GM18507 (cell line): ENCODE measurements at places on chromosomes 3 and 15.

- no peak for DNase-seq
Observed at GRCh38 chr3:64870876-64871646, 183.3 kb upstream of the ADAMTS9 start.

GRCh38 chr15:44656298-44656697, 7.2 kb downstream of the SPG11 start:
- DNase-seq = no peak

- no peak for DNase-seq
Observed at GRCh38 chr3:37718632-37719031, 143.0 kb upstream of the CTDSPL start.

GRCh38 chr3:43000387-43000786, 21.3 kb downstream of the GASK1A start:
- no peak for DNase-seq

DNA sequence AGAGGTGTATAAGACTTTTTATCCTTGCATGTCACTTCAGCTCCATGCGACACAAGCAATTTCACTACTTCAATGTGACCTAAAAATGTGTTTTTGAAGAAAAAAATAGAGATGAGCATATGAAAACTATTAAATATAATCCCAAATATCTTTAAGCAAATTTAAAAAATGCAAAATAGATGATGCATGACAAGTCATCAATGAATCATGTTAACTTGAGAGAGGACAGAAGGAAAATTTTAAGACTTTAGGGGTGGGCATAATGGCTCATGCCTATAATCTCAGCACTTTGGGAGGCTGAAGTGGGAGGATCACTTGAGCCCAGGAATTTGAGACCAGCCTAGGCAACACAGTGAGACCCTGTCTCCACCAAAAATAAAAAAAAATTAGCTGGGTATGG, 73.3 kb downstream of the ANKRD28 start:
- DNase-seq = no peak

DNA sequence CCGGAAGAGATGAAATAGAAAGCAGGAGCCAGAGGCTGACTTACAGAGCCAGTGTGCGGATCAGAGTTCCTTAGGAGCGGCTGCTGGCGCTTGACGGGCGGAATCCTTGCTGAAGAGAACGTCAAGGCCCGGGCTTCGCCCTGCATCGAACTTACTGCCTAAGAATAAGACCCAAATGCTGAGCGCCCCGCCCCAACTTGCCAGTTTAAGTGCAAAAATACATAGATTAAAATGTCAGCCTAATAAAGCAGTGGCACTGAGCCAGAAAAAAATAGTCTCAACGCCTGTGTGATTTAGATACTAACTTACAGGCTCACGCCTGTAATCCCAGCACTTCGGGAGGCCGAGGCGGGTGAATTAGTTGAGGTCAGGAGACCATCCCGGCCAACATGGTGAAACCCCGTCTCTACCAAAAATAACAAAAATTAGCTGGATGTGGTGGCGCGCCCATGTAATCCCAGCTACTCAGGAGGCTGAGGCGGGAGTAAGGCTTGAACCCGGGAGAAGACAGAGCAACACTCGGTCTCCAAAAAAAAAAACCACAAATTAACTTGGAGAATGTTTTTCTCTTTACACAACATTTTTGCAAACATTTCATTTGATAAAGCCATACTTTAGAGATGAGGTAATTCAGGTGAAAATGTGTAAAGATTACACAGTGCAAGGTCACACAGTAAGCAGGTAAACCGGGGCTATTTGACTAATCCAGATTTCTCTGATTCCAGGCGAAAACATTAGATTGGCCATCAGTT, 1.2 kb upstream of the UBP1 start:
- DNase-seq = no peak

GRCh38 chr3:119508172-119508845, 10.0 kb downstream of the TIMMDC1 start:
- no peak for DNase-seq

DNA sequence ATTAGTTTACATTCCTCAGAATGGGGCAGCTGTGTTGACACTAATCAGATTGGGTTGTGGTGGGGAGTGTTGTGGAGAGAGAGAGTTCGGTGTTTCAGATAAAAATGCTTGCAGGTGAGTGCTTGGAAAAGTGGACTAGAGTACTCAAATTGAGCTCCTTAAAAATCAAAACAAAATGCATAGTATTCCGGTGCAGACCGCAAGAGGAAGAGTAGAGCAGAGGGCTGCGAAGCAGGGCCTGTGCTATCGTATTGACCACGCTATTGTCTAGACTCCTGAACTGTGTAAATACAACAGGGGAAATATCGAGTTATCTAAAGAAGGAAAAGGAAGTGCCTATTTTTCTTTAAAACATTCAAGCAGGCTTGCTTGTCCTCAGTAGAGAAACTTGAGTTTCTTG, 159.5 kb downstream of the TP63 start:
- no peak for DNase-seq

DNA sequence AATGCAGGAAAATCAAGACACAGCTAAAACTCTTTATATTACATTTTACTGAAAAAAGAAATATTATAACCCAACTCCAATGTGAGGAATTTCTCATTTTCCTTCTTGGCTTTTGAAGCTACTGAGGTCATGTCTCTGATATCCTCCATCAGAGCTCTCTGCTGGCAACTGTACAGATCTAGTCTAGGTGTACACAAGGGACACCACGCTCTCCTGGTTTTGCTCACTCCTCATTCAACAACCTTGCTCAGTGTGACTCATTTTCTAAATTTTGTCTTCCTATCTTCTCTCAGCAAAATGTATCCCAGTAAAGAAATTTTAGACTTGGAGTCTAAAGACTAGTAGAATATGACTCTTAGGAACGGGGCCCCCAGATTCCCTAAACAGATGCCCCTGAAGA, 144.3 kb downstream of the KCNMB2 start:
- no peak for DNase-seq

GRCh38 chr3:25469558-25469957, 41.5 kb downstream of the RARB start:
- no peak for DNase-seq

- no peak for DNase-seq
Observed at GRCh38 chr15:69032031-69032430, 17.5 kb downstream of the NOX5 start.

- DNase-seq = no peak
Observed at GRCh38 chr15:38046257-38047051, 112.0 kb downstream of the TMCO5A start.

- no peak for DNase-seq
Observed at GRCh38 chr3:152293347-152294006, 24.7 kb downstream of the MBNL1 start.

DNA sequence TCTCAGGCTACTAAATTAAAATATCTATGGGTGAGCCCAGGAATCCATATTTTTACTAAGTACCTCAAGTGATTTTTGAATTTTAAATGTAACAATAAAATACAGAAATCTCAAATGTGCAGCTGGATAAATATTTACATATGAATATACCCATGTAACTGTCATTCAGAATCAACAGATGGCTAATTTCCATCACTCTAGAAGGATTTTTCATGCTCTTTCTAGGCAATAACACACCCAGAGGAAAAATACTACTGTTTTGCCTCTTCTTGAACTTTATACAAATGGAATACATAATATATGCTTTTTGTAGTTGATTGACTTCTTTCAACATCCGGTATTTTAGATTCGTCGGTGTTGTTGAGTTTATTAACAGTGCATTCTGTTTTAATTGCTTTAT, 601.3 kb upstream of the NECTIN3 start:
- DNase-seq = no peak

DNA sequence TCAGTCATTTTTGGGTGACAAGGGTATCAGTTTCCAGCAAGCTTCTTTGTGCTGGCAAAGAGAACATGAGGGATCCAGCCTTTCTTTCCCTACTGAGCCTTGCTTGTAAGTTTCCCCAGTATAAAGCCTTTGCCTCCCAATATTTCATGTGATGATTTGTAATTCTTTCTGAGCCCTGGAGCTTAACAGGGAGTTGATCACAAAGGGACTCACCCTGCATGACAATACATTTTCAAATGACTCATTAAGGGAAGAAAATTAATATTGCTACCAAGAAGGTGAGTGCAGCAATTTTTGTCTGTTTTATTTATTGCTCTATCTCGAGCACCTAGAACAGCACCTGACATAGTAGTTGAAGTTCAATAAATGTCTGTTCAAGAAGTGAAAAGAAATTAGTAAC, 27.7 kb downstream of the OXSM start:
- DNase-seq = no peak

GRCh38 chr15:47750740-47751262, 33.5 kb downstream of the SEMA6D start:
- no peak for DNase-seq

DNA sequence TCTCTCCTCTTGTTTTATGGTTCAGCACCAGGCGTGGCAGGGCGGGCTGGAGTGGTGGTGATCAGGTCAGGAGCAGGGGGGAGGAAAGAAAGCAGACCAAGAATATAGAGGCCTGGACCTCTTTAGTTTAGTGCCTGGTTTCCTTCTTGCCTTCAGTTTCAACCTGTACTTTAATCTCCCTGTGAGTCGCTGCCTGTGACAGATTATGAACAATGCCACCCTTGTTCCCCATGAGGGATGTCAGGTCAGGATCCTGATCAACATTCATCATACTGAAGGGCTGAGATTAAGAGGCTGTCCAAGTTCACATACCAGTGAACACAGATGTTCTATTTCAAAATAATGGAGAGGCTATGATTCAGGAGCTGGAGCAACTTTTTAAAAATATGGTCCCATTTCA, 11.4 kb downstream of the ENTPD3 start:
- no peak for DNase-seq

GRCh38 chr15:42090370-42090769, 4.0 kb downstream of the PLA2G4D start:
- DNase-seq = no peak

GRCh38 chr15:70802629-70803028, 39.3 kb upstream of the UACA start:
- DNase-seq = no peak

DNA sequence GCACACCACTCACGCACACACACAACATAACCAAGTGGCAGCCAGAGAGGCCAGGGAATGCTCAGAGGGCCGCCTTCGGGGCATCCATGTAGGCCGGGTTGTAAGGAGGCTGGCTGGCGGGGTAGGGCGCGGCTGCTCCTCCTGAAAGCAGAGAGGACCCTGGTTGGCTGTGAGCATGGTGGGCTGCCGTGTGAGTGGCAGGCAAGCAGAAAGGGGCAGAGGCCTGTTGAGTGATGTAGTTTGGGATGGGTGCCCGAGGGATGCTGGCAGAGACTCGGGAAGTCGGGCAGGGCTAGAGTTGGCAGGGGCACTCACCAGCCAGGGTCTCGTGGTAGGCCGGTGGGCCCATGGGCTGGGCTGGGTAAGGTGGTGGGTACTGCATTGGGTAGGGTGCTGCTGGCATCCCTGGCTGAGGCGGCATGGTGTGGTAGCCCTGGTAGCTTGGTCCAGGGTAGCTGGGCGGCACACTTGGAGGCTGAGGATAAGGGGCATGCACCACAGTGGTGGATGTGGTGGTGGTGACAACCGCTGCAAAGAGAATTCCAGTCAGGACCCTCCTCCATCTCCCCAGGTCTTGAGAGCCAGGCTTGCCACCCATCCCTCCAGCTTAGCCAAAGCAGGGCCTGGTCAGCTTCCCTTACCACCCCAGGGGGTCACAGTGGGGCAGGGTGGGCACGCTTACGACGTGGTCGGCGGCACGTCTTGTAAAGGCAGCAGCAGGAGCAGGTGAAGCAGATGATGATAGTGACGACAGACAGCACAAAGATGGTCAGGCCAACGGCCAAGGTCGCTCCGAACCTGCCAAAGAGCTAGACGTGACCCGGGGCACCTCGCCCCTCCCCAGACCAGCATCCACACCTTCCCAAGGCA, 22.7 kb downstream of the ATRIP start:
- no peak for DNase-seq

- DNase-seq = no peak
Observed at GRCh38 chr3:190853464-190853863, 9.0 kb downstream of the GMNC start.

DNA sequence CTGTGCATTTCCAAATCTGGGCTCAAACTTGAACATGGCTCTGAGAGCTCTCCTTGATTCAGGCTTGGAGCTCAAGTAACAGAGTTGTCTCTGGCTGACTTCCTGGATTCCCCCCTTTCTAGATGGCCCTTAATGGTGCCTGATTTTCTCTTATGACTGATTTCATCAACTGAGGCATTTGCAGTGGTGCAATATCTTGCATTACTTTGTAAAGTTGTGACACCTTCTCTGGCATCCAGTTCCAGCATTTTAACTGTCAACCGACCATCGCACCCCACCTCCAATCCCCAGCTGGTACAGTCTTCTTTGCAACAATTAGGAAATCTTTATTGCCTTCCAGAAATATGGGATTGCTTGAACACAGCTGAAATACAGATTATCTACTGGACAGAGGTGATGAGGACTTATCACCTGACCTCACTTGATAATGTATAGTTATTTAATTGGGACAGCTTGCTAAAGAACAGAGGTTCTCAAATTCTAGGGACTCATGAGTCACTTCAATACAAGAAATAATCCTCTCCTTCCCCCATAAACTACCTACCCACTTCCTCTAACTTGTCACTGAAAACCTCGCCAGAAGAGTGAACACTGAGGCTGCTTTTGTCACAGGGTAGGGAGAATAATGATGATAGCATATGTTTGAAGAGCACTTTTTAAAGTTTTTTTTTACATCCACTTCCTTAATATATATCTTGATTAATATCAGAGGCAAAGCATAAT, 41.8 kb downstream of the FILIP1L start:
- DNase-seq = no peak

GRCh38 chr3:193827040-193827669, 234.1 kb downstream of the OPA1 start:
- no peak for DNase-seq

DNA sequence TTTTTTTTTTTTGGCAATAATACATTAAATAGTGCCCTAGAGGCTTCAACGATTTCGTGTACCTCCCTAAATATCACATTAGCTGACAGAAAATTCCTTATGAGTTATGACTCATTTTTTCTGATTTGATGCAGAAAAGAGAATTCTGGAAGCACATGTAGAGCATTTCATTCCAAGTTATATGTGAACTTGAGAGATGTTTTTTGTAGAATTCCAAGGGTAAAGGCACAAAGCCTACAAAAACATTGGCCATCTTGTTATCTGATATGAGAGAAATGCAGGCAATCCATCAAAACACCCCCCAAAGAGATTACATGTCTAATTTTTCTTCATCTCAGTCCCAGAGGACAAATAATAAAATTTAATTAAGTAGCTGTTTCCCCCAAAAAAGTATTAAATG, 6.7 kb upstream of the PFN2 start:
- DNase-seq = no peak

GRCh38 chr3:26960382-26960781, 337.8 kb downstream of the LRRC3B start:
- DNase-seq = no peak

GRCh38 chr3:102230057-102230456, 204.8 kb upstream of the ZPLD1 start:
- DNase-seq = no peak

- peak; percentile 40 for DNase-seq
Observed at GRCh38 chr3:123028233-123028828, 768 bp upstream of the SEMA5B start.
